Activated naive CD4-positive, alpha-beta T cell treated with anti-CD3 and anti-CD28 coated beads, Interleukin-2, amount 50 U/mL, for 72 hours (primary cell): ENCODE measurements at places on chromosomes 4 and X. TPM values are rescaled to one million over a fixed set of nuclear protein-coding genes. Genes with fewer than 3 reads are reported as not detected.
A peak's percentile ranks its signal among the peaks of the same experiment; 100 is the strongest.

GRCh38 chrX:130592204-130592603 lies 190.4 kb downstream of the RBMX2 start:
- DNase-seq = no peak

GRCh38 chrX:31245714-31246113 lies 173.9 kb upstream of the FTHL17 start:
- DNase-seq = no peak

- no peak for DNase-seq
Measured at GRCh38 chr4:101792056-101792590, 1.6 kb downstream of the BANK1 start.

DNA sequence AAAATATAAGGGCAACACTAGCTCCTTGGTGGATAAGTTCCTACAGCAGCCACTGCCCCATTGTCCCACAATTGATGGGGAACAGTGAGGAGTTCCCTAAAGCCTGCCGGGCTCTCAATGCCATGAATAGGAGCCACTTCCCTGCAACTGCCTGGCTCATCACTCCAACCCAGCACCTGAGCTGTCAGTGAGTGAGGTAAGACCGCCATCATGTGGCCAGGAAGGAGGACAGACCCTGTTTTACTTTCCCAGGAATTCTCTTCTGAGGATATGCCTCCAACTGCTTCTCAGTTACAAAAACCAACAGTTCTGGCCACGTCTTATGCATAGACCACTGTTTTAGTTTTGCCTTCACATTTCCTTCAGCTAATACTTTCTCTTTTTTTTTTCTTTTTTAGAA lies 45.5 kb downstream of the SRPX start:
- DNase-seq = no peak

- peak; percentile 82 for DNase-seq
Measured at GRCh38 chrX:130060122-130061069, 49.9 kb downstream of the ELF4 start.

- no peak for DNase-seq
Measured at GRCh38 chrX:141220342-141221008, 21.8 kb downstream of the SPANXC start.

GRCh38 chr4:76716020-76716419 lies 181.9 kb downstream of the SOWAHB start:
- DNase-seq = no peak

GRCh38 chrX:99603091-99603814 lies 806.8 kb downstream of the PCDH19 start:
- no peak for DNase-seq

- DNase-seq = no peak
Measured at GRCh38 chrX:122703762-122704161, 480.3 kb upstream of the GRIA3 start.

DNA sequence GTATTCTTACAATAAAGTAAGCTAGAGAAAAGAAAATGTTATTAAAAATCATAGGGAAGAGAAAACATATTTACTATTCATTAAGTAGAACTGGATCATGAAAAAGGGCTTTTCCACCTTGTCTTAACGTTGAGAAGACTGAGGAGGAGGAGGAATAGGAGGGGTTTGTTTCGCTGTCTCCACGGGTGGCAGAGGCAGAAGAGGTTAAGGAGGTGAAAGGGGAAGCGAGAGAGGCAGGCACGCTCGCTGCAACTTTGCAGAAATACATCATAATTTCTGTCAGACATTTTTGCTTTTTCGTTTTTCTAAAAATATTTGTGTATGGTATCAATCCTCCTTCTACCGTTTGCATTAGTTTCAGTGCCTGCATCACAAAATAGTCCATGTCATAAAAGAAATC lies 2375.1 kb upstream of the AGA start:
- no peak for DNase-seq

DNA sequence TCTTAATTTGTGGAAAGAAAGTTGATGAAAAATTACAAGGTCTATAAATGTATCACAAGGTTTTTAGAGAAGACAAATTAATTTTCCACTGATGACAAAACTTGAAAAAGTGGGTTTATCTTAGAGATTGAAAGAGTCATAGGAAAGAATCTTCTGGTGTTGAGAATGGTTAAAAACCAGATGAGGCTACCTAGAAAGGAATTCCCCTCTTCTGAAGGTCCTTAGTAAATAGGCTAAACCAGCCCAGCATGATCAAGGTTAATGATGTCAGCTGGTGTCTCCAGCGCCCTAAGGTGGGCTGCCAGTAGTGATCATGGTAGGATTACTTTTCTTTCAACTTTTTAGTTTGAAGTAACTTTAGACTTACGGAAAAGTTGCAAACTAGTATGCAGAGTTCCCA lies 71.8 kb upstream of the PGRMC2 start:
- no peak for DNase-seq

GRCh38 chrX:148865277-148866210 lies 365.1 kb downstream of the AFF2 start:
- DNase-seq = no peak

OCIAD2 gene
- 53.6 TPM for total RNA-seq

HSD17B13 gene
- total RNA-seq = not detected

ARX gene
- total RNA-seq = not detected

STATH gene
- not detected for total RNA-seq

SNCA gene
- not detected for total RNA-seq

GABRG1 gene
- not detected for total RNA-seq

ATOH1 gene
- total RNA-seq = not detected

RNF175 gene
- 1.1 TPM for total RNA-seq

AFF2 gene
- 1.0 TPM for total RNA-seq

ABLIM2 gene
- 0.41 TPM for total RNA-seq

EVC2 gene
- 0.16 TPM for total RNA-seq
